NCI-H1417 treated with DMSO at 0.1 percent for 48 hours (cell line): ENCODE measurements at places on chromosomes 1 and 21.

DNA sequence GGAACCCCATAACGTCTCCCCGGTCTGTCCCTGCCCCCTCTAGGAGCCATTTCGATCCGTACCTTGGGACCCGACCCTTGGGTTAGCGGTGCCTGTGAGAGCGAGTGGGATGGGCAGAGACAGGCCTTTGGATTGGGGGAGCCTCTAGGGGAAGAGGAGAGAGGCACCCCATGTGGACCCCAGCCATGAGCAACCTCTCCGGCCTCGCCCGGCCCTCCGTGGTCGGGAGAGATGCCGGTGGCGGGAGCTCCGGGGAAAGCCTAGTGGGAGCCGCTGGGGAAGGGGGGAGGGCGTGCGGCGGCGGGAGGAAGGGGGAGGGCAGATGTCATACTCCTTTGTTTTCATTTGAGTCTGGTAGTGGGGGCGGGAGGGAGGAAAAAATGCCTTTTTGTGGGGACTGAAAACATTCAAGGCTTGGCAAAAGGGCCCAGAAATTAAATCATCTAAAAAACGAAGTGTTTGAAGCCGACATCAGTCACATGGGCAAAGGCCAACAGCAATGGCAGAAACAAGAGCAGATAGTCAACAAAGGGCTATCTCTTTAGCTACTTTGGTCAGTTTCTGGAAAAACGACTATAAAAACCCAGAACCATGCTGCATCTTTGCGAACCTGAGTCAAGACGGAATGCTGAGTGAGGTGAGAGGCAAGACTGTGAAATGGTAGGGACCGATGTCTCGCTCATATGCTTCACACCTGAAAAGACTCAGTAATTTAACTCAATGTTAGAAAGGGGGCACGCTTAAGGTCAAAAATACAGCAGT lies 758 bp downstream of the PTBP2 start:
- DNase-seq, result peak; percentile 4

DNA sequence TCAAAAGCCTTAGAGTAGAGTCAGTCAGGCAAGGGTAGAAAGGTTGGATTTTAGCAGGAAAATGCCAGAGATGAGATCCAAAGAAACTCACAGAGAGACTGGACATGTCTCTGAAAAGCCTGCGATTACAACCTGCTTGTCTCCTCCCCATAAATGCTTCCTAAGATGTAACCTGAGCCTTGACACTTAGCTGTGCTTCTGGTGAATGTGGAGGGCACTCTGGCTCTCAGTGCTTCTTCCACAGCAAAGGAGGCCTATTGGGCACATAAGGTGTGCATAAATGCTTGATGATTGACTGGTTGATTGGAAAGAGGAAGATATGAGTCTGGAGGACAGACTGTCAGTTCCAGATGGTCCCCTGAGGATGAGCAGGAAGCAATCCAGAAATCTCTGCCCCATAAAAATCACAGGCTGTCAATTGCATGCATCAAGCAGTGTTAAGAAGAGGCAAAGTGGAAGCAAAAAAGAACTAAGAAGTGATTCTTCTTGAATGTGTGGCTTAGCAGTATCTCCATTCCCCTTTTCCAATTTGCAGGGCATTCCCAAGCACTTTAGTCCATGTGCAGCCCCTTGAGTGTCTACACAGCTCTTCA lies 236.2 kb upstream of the RRP15 start:
- DNase-seq, result no peak

DNA sequence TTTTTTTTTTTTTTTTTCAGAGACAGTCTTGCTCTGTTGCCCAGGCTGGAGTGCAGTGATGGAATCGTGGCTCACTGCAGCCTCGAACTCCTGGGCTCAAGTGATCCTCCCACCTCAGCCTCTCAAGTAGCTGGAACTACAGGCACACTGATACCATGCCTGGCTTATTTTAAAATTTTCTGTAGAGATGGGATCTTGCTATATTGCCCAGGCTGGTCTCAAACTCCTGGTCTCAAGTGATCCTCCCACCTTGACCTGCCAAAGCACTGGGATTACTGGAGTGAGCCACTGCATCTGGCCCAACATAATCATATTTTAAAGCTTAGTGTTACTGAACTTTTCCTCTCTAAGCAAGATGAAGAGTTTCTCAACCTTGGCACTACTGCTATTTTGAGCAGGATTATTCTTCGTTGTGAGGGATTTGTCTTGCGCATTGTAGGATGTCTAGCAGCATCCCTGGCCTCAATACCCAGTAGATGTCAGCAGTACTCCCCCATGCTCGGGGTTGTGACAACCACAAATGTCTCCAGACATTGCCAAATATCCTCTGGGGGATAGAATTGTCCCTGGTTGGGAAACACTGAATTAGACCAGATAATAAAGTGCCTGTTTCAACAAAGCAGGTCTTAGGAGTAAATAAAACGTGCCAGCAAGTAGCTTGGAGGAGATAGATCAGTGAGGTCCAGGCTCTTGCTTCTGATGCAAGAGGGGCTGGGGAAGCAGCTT lies 15.1 kb upstream of the THRAP3 start:
- no peak for DNase-seq

GRCh38 chr1:184479435-184480167 lies 92.8 kb downstream of the C1orf21 start:
- no peak for DNase-seq

DNA sequence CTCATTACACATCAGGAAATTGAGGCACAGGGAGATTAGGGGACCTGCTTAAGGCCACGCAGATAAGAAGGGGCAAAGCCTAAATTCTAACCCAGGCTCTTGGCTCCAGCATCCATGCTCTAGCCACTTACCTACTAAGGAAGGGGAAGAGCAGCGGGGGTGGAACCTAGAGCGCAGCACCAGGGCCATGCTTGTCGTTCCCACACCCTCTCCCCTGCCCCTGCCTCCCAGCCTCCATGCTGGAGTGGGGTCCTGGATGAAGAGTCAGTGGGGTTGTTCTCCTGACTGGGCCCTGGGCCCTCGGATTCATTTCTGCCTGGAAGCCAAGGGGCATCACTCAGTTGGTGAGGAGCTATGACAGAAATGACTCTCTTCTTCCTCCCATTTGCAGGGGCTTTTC lies 133.3 kb downstream of the FOXD2 start:
- DNase-seq, result no peak

DNA sequence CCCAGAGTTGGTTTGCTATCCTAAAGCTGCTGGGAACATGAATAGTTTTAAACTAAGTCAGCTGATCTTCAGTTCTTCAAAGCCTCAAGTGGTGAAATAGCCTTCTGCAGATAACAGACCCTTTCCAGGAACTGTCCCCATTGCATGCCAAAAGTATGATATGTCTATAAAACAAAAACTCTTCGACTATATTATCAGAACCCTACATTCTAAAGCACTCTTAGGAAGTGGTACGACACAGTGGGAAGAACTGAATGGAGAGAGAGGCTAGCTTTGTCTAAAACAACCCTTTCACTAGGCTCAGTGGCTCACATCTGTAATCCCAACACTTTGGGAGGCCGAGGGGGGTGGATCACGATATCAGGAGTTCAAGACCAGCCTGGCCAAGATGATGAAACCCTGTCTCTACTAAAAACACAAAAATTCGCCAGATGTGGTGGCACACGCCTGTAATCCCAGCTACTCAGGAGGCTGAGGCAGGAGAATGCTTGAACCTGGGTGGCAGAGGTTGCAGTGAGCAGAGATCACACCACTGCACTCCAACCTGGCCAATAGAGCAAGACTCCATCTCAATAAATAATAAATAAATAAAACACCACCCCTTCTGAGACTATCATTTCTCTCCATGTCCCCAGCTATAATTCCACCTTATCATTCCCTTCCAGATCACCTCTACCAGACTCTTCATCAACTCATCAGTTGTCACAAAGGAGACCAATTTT lies 2.2 kb upstream of the FRRS1 start:
- DNase-seq, result no peak

- DNase-seq, result no peak
These were observed 183.9 kb upstream of the VAMP3 start for GRCh38 chr1:7587108-7587772.

GRCh38 chr21:41737651-41738324 lies 29.1 kb downstream of the RIPK4 start:
- no peak for DNase-seq
